ENCODE measurements at places on chromosomes 13 and 19. TPM values are rescaled to one million over a fixed set of nuclear protein-coding genes. Genes with fewer than 3 reads are reported as not detected.

DNA sequence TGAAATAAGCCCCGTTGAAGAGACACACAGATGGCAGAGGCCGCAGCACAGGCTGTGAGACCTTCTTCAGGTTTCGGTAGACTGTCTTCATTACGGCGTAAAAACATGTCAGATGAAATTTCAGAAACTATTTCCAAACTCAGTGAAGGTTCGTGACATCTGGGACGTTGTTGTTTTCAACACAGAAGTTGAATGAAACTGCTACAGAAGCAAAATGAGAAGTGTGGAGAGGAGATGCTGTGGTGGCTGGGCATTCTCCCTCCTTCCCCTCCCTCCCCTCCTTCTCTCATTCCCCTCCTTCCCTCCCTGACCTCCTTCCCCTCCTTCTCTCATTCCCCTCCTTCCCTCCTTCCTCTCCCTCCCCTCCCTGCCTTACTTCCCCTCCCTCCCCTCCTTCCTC lies 113.6 kb downstream of the ATP11A start:
- no peak for DNase-seq

GRCh38 chr13:24215732-24216131 lies 55.2 kb downstream of the SPATA13 start:
- no peak for DNase-seq

DNA sequence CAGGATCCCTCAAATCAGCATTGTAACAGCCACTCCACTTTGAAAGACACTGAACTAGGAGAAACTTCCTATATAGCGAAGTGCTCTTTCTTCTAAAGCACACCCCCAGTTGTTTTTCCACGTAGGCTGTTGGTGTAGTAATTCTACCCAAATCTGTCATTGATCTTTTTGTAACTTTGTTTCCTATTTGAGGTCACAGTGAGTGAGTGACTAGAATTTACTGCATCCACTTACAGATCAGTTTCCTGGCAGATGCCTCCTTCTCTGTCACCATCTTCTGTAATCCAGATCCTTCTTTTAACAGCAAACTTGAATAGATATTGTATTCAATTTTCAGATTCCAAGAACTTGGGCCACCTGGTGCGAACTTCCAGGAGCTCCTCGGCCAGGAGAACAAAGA lies 15.3 kb downstream of the ZAR1L start:
- no peak for DNase-seq

The ZFP28 gene
- 3.2 TPM for total RNA-seq

The SPC24 gene
- 50.9 TPM for total RNA-seq

The C1QTNF9 gene
- total RNA-seq = not detected

Data from PC-9 (cell line).